Fibroblast of lung (primary cell): ENCODE measurements at places on chromosomes 6 and 20.

DNA sequence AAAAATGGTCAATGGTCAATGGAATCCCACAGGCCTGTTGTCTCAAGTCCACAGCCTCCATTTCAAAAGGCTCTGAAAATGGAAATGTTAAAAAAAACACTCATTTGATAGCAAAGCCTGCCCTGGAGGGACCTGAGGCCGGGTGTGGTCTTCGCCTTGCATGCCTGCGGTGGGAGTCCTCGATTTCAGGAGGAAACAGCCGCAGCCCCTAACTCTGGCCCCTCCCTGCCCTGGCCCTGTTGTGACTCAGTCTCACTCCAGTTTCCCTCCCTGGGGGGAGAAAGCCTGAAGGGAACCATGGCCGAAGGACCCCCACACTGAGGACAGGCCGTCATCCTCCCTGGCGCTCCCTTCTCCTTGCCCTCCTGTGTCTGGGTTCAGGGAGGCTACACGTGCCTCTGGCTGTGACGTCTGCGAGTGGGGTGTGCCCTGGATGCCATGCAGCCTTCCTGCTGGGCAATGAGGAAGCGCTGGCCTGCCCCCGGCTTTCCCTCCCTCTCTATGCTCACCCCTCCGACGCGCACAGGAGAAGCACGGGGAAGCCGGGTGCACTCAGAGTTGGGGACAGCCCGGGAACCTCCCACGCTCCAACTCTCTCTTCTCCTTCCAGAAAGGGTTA lies 9.2 kb downstream of the BHLHE23 start:
- no peaks in the 10 kb centered on the region for H3K4me1 ChIP-seq
- H3K27me3 ChIP-seq = peaks cover 25% of the 10 kb centered on the region
- no peak for DNase-seq

DNA sequence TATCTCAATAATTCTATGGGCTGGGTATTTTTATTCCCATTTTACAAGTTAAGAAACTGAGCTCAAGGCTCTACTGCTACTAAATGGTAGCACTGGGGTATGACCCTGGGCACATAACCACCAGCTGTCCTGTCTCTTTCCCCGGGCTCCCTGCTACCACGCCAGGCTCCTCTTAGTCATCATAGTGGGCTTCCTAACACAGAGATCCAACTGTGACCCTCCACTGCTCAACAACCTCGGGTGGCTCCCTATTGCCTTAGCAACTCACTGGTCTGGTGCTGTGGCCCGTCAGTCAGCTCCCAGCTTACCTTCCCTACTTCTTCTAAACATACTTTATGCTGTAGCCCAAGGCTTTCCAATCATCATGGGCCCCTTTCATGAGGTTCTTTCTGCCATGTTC lies 4.5 kb downstream of the KIAA1755 start:
- no peaks in the 10 kb centered on the region for H3K27me3 ChIP-seq
- DNase-seq = no peak
- H3K27ac ChIP-seq = no peak overlapping the region
- H3K36me3 ChIP-seq = no peaks in the 10 kb centered on the region
- peaks cover 5% of the 10 kb centered on the region for H3K4me1 ChIP-seq
- H3K4me3 ChIP-seq = no peak overlapping the region

DNA sequence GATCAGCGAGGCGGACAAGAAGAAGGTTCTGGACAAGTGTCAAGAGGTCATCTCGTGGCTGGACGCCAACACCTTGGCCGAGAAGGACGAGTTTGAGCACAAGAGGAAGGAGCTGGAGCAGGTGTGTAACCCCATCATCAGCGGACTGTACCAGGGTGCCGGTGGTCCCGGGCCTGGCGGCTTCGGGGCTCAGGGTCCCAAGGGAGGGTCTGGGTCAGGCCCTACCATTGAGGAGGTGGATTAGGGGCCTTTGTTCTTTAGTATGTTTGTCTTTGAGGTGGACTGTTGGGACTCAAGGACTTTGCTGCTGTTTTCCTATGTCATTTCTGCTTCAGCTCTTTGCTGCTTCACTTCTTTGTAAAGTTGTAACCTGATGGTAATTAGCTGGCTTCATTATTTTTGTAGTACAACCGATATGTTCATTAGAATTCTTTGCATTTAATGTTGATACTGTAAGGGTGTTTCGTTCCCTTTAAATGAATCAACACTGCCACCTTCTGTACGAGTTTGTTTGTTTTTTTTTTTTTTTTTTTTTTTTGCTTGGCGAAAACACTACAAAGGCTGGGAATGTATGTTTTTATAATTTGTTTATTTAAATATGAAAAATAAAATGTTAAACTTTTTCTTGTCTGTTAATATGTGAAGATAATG lies 2.2 kb downstream of the HSPA1B start:
- no peaks in the 10 kb centered on the region for H3K27me3 ChIP-seq
- H3K4me1 ChIP-seq = peaks cover 2% of the 10 kb centered on the region
- no peak for DNase-seq
- H3K36me3 ChIP-seq = no peaks in the 10 kb centered on the region
- peak overlapping the region; percentile 10 for H3K27ac ChIP-seq
- peak overlapping the region; percentile 35 for H3K4me3 ChIP-seq

- no peaks in the 10 kb centered on the region for H3K27me3 ChIP-seq
- peaks cover 11% of the 10 kb centered on the region for H3K4me1 ChIP-seq
- no peak for DNase-seq
- no peak overlapping the region for H3K27ac ChIP-seq
- no peak overlapping the region for H3K4me3 ChIP-seq
- H3K36me3 ChIP-seq = no peaks in the 10 kb centered on the region
Measured at GRCh38 chr20:31816221-31816620, 2.9 kb upstream of the MYLK2 start.
